ENCODE measurements at places on chromosomes 4 and X. TPM values are rescaled to one million over a fixed set of nuclear protein-coding genes. Genes with fewer than 3 reads are reported as not detected.

The PNMA6F gene
- polyA plus RNA-seq, result not detected

The GRID2 gene
- 0.16 TPM for polyA plus RNA-seq

The TNMD gene
- polyA plus RNA-seq, result 68.7 TPM

GRCh38 chr4:109026588-109026987 is 263.7 kb upstream of the ETNPPL start:
- DNase-seq, result no peak

GRCh38 chr4:26088433-26088928 is 174.5 kb downstream of the SMIM20 start:
- no peak for DNase-seq

- DNase-seq, result no peak
Measured at GRCh38 chr4:167452922-167453430, 218.7 kb upstream of the SPOCK3 start.

GRCh38 chrX:109624641-109625616 is at the start of gene KCNE5:
TSS of gene KCNE5 (minus strand) at chrX:109625172. CDS start at chrX:109625020, 152 bp downstream.
- DNase-seq, result no peak

- no peak for DNase-seq
Measured at GRCh38 chr4:52096048-52096447, 44.9 kb downstream of the SPATA18 start.

- DNase-seq, result no peak
Measured at GRCh38 chr4:6216588-6216987, 16.2 kb upstream of the JAKMIP1 start.

GRCh38 chr4:98094118-98094517 is 49.2 kb downstream of the STPG2 start:
- no peak for DNase-seq

DNA sequence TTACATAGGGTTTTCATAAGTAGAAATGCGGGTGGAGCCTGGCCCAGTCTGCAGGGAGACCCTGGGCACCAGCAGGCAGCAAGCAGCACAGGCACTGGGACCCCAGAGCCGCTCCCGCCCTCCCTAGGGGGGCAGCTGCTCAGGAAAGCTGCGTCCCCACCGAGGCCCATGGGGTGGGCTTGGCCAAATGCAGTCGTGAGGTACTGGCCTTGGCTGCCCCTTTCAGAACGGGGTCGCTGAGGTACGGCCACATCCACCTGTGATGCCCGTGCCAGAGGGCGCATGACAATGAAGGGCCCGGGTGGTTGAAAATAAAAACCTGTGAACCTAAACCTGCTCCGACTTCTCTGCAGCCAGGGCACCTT is 16.7 kb downstream of the TMEM175 start:
- DNase-seq, result no peak

GRCh38 chr4:151690876-151691275 is 69.9 kb downstream of the GATB start:
- DNase-seq, result no peak

DNA sequence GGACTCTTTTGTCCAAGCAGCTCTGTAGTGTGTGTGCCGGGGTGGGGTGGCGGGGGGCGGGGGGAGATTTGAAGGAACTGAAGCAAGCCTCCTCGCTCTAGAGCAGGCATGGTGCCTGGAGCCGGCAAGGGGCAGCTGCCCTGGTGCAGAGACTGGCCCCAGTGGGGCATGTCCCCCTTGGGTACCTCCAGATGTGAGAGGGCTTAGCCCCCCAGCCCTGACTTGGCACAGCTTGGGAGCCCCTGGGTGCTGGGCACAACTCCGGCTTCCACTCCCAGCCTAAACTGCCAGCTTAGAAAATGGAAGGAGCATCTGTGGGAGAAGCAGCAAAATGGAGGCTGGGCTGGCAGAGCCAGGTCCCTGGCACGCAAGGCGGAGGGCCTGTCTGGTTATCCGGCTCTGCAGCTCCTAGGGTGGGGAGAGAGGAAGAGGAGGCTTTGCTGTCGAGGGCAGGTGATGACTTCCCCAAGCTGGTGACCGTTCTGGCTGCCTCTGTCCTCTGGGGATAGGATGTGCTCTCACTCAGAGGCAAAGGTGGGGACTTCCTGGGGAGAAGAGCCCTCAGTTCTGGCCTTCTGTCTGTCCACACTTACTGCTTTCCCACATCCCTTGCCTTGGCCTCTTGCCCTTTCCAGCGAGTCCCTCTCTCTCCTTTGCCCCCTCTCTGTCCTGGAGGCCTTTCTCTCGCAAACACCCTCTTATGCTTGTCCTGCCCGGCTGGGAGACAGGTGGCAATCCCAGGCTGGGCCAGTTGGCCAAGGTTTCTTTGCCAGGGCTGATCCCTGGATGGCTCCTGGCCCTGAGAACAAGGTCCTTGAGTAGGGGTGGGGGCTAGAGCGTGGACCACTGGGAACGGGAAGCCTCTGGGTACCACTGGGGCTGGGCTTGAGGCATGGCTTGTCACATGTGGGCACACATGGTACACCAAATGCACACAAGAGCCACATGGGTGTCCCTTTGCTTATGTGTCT is 2.0 kb downstream of the DLG3 start:
- DNase-seq, result no peak

DNA sequence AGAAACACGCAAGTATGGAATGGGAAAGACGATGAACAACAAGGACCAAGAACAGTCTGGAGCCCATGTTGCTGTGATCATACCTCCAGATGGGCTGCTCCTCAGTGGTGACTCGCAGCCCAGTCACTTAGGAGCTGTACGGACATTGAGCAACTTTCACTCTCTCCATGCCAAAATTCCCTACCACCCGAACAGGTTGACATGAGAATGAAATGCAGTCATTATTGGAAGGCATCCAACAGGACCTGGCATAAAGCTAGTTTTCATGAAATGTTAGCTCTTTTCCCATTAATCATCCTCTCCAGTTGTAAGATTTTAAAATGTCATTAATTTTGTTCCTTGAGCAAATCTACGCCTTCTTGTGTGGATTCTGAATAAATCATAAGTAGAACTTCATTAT is 82.7 kb upstream of the GPM6B start:
- no peak for DNase-seq

GRCh38 chr4:147674496-147674895 is 9.5 kb downstream of the PRMT9 start:
- no peak for DNase-seq

Measured in forelimb muscle (tissue), 1 donor.